IMR-90 (cell line): ENCODE measurements at places on chromosomes 3 and 15.

- no peak for DNase-seq
Measured at GRCh38 chr3:188542196-188542595, 388.2 kb downstream of the LPP start.

GRCh38 chr15:40767838-40768500, 1.8 kb upstream of the C15orf62 start:
- DNase-seq, result no peak

DNA sequence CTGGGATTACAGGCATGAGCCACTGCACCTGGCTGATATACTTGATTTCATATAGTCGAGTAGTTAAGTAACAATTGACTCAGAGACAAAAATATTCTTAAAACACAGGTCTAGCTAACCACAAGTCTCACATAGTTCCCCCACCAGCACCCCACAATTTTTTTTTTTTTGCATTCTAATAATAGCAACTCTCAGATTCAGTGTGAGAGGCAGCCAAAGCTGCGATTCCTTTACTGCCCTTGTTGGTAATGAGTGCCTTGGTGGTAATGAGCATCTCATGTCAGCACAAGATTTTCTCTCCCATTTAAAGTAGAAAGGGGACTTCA, 72.5 kb downstream of the WWTR1 start:
- DNase-seq, result no peak

- no peak for DNase-seq
Measured at GRCh38 chr3:139491966-139492365, 15.7 kb upstream of the RBP2 start.

DNA sequence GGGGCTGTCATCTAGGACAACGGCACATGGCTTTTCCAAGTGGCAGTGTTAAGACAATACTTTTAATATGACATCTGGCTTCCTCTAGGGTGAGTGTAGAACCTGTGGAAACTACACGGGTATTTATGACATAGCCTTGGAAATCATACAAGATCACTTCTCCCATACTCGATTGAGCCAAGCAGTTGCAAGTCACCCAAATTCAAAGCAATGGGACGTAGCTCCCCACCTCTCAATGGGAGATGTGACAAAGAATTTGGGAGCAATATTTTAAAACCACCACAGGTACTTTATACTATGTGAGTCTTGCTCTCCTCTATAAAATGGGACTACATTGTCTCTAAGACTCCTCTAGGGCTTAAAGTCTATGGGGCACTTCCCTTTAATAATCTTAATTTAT, 93.5 kb downstream of the TGFBR2 start:
- no peak for DNase-seq

- no peak for DNase-seq
Measured at GRCh38 chr3:148093753-148094152, 604.0 kb upstream of the AGTR1 start.

GRCh38 chr3:102741105-102741504, 306.3 kb downstream of the ZPLD1 start:
- DNase-seq, result no peak

DNA sequence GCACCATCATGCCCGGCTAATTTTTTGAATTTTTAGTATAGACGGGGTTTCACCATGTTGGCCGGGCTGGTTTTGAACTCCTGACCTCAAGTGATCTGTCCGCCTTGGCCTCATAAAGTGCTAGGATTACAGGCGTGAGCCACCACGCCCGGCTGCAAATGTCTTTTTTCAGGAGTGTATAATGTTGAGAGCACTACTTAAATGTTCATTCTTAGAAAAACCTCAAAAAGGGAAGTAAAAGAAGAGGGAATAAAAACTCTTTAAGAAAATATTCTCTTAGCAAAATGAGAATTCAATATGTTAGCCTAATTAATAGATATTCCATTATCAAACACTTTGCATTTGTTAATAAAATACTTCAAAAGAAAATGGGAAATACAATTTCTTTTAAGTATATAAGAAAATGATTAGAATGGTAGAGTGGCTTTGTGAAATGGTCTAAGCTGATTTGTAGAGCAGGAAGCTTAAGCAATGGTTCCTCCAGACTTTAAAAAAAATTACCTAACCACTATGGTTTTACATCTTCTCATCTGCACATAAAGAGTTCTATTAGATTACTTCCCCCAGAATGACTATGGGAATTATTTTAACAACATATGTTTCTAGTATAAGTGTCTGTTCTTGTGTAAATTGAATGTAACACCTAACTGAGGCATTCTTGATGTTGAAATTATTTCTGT, 226.7 kb upstream of the ALCAM start:
- DNase-seq, result no peak

- no peak for DNase-seq
Measured at GRCh38 chr15:90103701-90104329, 1.5 kb upstream of the IDH2 start.

DNA sequence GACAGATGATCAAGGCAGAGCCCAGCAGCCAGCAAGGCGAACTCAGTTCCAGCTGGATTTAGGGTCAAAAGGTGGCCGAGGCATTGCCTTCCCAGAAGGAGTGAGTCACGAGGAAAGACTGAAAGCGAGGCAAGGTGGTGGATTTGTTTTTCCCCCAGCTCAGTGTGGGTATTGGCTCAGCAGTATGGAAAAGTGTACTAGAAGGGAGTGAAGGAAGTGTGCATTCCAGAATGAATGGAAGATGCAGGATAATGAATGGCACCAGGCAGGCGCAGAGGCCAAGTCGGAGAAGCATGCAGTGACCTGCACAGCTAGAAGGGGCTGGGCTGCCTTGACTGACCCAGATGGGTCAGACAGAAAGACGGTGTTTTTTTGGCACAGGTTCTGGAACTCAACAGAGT, 46.3 kb downstream of the FOXP1 start:
- peak; percentile 96 for DNase-seq

DNA sequence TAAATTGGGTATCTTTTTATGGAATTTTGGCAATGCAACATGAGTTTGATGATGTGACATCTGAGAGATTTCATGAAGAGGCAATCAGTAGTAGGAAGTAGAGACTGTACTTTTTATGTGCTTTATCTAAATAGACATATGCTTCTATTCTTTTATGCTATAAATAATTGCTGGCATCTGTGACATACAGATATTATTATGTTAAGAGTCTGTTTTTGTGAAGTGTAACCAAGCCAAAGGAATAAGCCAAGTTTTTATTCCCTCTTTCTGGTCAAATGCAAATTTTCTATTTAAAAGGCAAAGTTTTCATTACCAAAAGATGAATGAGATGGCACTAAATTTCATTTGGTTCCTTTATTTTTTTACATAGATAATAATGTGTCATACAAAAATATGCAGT, 32.4 kb downstream of the PYDC2 start:
- DNase-seq, result no peak
